ENCODE measurements at places on chromosomes 2 and 18.
A peak's percentile ranks its signal among the peaks of the same experiment; 100 is the strongest.

- no peak for DNase-seq
Observed at GRCh38 chr2:212901604-212902275, 249.7 kb downstream of the IKZF2 start.

DNA sequence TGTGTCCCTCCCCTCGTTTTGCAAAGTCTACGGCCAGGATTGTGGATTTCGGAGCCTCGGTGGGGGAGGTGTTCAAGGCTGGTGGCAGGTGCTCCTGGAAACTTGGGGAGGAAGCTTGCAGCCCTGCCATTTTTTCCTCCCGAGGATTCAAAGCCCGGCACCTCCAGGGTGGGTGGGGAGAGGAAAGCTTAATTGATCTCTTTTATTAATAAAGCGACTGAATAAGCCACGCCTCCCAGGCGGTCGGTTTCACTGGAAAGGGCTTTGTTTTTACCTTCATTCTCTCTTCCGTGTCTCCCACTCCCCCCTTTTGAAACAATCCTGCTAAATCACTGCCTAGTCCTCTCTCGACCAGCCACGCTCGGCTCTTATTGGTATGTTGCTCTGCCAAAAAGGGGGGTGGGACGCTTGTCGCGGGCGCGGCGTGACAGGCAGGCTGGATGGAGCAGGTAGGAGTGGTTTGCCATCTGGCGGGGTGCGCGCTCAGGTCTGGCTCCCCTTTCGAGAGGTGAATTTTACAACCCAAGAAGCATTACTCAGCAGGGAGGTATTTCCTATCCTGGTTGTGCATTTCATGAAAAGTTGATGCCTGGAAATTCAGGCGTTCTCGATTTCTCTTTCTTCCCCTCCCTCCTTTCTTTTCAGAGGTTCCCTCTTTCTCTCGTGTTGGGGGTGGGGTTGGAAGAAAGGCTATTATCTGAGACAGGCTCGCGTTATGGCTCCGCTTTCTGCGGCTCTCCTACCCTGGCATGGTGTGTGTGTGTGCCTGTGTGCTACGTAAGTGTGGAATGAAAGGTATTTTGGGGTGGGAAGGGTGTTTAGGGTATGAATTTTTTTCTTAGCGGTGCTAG lies 1.4 kb downstream of the NEDD4L start:
- no peak for DNase-seq

DNA sequence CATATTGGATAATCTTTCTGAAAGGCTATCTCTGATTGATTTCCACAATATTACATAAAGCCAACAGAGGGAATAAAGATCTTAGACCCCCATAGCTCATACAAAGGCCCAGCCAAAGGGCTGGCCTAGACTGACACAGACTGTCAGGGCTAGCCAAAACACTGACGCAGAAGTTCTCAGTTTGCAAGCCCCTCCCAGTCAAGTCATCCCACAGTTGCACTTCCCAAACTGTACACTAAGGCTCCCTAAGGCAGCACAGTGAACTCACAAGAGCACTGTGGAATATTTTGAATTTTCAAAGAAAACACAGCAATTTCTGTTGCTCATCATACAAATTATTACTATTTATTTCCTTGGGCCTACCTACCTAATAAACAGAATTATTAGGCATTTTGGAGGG lies 244.9 kb downstream of the SP3 start:
- DNase-seq = peak; percentile 15

GRCh38 chr2:16687955-16688354 lies 22.3 kb upstream of the CYRIA start:
- no peak for DNase-seq

GRCh38 chr2:236915726-236916125 lies 170.0 kb upstream of the COPS8 start:
- DNase-seq = no peak

- peak; percentile 80 for DNase-seq
Observed at GRCh38 chr2:37794717-37795116, 123.3 kb upstream of the CDC42EP3 start.

GRCh38 chr2:9648821-9649220 lies 18.0 kb upstream of the YWHAQ start:
- DNase-seq = no peak

GRCh38 chr2:50948681-50949080 lies 83.3 kb downstream of the NRXN1 start:
- no peak for DNase-seq

DNA sequence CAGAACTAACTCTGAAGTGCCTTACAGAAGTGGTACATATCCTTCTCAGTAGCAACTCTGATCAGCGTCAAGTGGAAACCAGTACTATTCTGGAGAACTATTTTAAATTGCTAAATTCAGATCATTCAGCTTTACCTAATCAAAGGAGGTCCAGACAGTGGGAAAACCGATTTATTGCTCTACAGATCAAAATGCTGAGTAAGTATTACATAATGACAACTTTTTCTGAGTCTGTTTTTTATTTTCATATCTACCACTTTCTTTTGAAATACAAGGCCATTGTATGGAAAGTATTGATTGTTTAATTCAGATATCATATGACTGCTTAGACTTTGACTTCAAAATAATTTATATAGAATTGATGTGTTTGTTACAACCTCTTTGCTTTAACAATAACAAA lies 68.7 kb downstream of the NBEAL1 start:
- no peak for DNase-seq

GRCh38 chr2:15546297-15547098 lies 14.6 kb downstream of the NBAS start:
- DNase-seq = no peak

- no peak for DNase-seq
Observed at GRCh38 chr2:130353291-130354138, 2.3 kb upstream of the PTPN18 start.

DNA sequence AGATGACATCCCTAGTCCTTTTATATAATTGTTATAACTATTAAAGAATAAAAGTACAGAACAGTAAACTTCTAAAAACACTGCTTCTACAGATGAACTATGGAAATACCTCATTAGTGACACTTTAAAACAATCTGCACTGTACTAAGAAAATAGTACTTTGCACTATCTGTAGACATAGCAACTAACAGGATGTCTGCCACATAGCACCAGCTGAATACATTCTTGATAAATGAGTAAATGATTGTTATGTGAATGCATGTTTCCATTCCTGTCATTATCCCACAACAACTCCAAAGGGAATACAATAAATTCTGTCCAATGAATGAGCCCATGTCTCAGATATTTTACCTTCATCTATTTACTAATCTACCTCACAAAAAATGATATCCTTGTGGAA lies 115.3 kb upstream of the SLC35G4 start:
- no peak for DNase-seq

DNA sequence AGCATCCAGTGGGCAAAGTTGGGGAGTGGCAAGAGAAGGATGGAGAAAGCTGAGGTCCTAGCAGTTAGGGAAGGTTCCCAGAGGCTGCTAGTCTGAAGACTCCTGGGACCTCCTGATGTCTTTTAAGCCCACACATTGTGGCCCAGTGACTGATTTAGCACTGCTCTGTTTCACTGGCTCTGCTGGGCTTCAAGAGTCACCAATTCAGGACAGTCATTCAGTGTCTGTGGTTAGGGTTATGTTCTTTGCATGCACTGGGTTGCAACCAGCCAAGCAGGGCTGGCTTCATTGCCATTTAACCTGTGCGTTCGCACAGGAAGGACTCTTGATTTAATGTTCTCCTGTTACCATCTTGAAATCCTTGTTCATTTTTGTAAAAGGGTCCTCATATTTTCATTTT lies 199.2 kb downstream of the ICOS start:
- DNase-seq = no peak

DNA sequence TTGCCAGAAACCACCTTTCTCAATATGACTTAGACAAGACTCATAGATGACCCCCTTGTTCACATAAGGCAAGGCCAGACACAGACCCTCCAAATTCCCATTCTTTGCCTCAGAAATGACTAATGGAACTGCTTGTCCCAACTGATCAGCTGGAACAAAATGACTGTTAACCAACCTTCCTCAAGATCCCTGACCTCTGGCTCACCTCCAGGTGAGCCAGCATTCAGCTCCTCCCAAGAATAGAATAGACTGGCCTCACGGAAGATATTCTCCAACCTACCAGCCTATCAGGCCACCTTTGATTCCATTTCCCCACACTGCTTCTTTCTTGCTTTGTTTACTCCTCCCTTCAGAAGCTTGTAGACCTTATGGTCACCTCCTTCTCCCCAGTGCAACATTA lies 195.7 kb upstream of the VWC2L start:
- DNase-seq = no peak

GRCh38 chr2:200168641-200169555 lies 137.6 kb upstream of the SPATS2L start:
- peak; percentile 57 for DNase-seq
